Stimulated activated CD8-positive, alpha-beta memory T cell treated with anti-CD3 and anti-CD28 coated beads, Interleukin-2, amount 100 ng/mL, for 1 hour (primary cell): ENCODE measurements at places on chromosomes 16 and 17.

- no peak for DNase-seq
These were observed 427.6 kb downstream of the ZFHX3 start for GRCh38 chr16:72620348-72620747.

DNA sequence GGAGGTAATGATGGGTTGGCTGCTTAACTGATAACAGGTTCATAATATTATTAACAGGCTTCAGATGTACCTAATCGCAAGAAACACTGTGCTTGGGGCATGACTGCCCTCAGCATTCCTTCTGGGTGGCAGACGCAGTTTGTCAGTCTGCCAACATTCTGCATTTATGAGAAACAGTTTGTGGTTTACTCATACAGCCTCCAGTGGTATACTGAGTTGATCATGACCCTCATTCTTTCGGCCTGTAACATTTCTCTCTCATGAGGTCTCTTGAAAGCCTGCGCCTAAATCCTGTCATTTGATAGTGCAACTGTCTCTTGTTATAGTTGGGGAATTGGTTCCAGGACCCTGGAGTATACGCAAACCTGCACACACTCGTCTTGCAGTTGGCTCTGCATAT is 4.9 kb upstream of the RUSF1 start:
- no peak for DNase-seq

GRCh38 chr16:67856927-67857546 is 9.5 kb upstream of the CENPT start:
- no peak for DNase-seq

GRCh38 chr17:16349431-16349830 is 3.8 kb downstream of the CENPV start:
- DNase-seq: no peak

DNA sequence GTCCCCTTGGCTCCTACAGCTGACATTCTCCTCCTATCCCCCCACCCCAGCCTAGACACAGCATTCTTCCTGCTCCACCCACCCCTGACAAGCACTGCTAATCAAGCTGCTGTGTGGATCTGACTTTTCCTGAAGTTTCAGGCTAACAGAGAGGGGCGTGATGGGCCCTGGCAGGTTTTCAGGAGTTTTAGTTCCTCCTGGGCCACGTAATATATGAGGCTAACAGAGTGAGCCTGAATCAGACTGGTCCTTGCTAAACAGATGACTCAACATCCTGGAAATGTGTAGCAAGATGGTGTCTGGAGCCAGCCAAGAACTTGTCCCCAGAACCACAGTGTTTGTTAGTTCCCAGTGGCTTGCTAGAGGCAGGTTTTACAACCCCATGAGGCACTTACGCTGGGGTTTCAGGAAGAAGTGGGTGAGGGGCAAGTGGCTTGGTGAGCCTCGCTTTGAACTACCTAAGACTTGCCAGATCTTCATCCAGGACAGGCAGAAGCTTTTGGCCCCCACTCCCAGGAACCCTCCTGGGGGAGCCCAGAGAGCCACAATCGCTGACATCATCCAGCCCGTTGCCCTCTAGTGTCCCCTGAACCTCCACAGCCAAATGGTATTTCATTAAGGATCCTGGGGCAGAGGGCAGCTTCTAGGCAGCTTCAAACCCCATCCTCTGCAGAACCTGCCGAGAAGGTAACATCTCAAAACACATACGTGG is 15.9 kb downstream of the TMEM92 start:
- no peak for DNase-seq

GRCh38 chr17:1865252-1866037 is 35.6 kb downstream of the RPA1 start:
- DNase-seq: peak; percentile 9

DNA sequence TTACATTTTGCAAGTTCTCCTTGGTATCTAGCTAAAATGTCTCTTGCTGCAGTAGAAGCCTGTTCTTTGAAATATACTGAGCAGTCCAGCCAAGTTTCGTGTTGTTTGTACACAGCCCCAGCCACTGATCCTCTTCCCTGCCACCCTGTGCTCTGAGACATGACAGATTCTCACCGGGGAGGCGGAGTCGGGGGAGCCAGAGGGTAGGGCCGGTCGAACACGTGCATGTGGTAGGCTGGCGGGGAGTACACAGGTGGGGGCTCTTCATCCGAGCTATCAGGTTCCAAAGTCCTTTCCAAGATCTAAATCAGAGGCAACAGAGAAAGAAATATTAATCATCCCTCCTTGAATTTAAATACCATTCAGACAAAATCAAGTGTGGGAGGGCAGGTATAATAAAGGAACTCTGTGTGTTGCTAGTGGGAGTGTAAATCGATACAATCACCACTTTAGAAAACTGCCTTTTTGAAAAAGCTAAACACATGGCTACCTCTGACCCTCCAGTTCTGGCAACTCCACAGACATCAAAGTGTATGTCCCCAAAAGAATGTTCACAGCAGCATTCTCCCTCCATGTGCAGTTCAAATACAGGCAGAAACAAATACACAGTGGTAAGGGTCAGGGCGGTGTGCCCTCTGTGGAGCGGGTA is 29.7 kb upstream of the MRPS23 start:
- DNase-seq: no peak

- DNase-seq: no peak
These were observed 49.2 kb upstream of the ITGA2B start for GRCh38 chr17:44438636-44439035.

DNA sequence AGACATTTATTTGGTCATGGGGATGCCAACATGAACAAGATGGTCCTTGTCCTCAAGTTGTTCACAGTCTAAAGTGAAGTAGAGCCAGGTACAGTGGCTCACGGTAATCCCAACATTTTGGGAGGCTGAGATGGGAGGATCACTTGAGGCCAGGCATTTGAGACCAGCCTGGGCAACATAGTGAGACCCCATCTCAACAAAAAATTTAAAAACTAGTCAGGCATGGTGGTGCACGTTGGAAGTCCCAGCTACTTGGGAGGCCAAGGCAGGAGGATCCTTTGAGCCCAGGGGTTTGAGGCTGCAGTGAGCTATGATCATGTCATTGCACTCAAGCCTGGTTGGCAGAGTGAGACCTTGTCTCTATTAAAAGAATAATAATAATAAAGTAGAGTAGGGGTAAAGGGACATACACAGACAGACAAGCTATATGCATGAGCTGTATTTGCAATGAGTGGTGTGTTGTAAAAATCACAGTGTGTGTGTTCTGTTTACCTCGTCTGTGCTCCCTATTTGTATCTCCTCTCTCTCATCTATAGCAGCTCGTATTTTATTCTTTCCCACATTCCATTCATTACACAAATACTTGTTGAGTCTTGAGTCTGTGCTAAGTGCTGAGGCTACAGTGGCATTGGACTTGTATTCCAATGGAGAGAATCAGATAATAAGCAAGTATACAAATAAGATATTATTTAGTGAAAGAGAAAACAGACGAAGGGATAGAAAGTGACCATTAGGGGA is 73.9 kb upstream of the DHX40 start:
- DNase-seq: no peak

DNA sequence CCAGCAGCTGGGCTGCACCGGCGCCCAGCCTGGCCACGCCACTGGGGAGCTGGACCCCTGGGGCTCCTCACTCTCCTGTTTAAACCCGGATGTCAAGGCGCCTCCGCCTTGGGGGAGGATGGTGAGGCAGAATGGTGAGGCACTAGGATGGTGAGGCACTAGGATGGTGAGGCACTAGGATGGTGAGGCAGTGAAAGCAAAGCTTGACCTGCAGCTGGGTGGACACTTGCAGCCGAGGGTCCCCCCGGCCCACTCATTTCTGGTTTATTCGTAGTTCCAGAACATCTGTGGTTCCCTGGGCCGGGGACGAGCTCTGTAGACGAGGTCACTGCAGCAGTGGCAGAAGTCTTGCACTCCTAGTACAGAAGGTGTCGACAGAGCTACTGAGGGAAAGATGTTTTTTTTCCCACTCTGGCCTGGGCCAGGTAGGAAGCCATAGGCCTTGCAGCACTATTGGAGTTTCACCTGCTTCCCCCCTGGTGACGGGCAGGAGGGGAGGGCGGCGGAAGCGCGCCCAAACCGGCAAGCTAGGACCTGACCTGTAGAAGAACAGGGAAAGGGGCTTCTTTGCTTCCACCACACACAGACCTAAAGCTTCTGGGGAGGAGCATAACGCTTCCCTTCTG is 1.1 kb upstream of the HNF1B start:
- DNase-seq: no peak

- no peak for DNase-seq
These were observed 1.8 kb upstream of the QPRT start for GRCh38 chr16:29676989-29677785.

- DNase-seq: no peak
These were observed 40.5 kb upstream of the CLEC18B start for GRCh38 chr16:74461826-74462225.

GRCh38 chr16:83715217-83715920 is 92.4 kb upstream of the HSBP1 start:
- DNase-seq: no peak

DNA sequence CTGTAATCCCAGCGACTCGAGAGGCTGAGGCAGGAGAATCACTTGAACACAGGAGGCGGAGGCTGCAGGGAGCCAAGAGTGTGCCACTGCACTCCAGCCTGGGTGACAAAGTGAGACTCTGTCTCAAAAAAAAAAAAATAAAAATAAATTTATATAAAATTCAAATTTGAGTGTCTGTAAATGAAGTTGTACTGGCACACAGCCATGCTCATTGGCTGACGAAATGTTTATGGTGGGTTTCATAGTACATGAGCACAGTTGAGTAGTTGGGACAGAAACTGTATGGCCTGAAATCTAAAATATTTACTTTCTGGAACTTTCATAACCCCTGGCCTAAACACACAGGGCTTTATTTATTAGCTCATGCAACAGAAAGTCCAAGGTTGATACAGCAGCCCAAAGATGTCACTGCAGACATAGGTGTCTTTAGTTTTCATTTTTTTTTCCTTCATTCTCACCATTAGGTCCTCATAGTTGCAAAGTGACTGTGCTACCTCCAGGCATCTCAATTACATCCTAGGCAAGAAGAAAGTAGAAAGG is 355.3 kb downstream of the SLC39A11 start:
- no peak for DNase-seq

- no peak for DNase-seq
These were observed 5.8 kb downstream of the PLEKHH3 start for GRCh38 chr17:42670789-42671657.

DNA sequence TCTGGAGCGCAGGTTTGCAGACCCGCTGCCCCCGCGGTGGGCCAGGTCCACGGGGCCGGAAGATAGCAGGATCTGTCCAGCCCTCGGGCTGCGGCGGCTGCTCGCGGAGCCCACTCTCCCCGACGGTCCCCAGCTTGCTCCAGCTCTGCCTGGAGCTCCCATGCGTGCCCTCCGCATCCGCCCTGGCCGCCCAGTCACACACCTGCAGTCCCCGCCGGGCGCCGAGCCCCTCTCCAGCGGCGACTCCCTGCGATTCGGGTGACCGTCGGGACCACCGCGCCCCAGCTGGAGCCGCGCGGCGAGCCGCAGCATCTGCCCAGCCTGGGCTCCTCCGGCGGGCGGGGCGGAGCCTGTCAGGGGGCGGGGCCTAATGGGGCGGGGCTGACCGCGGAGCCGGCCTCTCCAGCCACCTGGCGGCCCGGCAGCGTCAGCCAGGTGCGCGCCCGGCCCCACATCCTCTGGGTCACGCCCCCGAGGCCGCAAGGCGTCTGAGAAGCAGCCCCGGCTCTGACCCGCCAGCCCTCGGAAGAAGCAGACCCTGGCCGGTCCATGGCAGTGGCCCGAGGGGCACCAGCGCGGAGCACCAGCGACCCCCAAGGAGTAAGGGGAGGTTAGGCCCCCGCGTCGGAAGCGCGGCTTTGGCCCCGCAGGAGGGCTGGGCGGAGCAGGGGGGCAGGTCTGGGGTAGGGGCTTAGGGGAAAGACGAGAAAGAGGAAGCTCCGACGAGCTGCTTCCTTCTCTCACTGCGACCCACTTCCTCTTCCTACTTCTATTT is at the start of gene PIK3R5:
TSS of gene PIK3R5 (minus strand) at position 314 of the 775 bp plus-strand sequence. CDS start 54,213 bp downstream, outside the sequence.
- DNase-seq: peak; percentile 74

GRCh38 chr17:40331743-40332641 is 23.0 kb downstream of the RARA start:
- DNase-seq: no peak

DNA sequence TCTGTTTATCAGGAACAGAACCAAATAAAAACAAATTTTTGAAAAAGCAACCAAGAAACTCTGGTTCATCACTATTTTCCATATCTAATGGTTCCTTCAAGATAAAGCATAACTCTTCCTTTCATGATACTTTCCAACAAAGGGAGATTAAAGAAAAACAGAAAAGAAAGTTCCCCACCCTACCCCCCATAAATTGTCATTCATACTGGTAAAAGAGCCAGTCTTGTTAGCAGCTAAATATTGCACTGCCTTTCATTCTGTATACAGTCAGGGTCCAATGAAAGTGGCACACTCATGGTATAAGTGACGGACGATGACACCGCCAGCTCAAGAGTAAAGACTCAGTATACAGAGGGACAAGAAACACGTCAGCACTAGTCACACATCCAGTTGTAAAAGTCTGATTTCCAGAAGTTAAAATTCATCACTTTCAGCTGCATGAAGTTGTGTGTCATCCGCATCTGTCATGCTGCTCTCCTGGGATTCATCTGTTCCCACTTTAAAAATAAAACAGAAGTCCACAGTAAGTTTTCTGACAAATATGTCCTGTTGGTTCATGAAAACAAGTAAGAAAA is 68.5 kb downstream of the CDC27 start:
- no peak for DNase-seq

DNA sequence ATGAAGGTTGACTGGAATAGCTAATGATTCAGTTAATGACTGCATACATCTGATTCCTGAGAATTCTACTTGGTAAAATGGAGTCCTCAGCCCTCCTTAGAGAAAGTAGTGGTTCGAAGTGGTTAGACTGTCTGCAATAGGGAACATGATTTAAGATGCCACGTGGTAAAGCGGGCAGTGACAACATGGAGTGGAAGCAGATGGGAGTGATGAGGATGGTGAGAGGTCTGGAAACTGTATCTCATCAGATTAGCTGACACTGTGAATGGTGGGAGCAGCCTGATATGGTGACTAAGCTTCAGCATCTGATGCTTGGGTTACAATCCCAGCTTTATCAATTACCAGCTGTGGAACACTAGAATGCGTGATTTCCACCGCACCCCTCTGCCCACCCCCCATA is 8.4 kb downstream of the CDH11 start:
- DNase-seq: no peak

- no peak for DNase-seq
These were observed 874 bp downstream of the CMTM3 start for GRCh38 chr16:66605177-66605978.

DNA sequence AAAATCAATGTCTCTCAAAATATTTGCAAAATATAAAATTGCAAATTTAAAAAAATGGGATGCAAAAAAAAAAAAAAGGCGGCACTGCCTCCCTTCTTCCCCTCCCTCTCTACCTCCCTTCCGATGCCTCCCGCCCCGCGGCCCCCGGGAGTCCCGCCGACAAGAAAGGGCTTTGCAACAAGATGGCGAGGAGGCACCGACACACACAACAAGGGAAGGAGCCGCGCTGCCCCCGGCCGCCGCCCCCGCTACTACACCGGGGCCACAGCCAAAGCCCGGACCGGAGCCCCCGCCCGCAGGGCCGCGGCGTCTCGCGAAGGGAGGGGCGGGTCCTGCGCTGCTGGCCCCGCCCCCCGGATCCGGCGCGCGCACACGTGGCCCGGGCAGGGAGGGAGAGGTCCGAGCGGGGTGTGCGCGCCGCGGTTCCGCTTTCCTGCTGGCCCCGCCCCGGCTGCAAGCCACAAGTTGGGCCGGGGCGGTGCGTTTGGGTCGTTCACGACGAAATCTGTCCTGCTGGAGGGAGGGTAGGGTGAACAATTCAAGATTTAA is at the start of gene MNT:
TSS of gene MNT (minus strand) at position 184 of the 549 bp plus-strand sequence. CDS start 348 bp downstream, outside the sequence.
- peak; percentile 90 for DNase-seq

GRCh38 chr17:5264893-5265292 is 17.2 kb upstream of the RABEP1 start:
- DNase-seq: no peak
